ENCODE measurements at places on chromosomes 4 and X.

DNA sequence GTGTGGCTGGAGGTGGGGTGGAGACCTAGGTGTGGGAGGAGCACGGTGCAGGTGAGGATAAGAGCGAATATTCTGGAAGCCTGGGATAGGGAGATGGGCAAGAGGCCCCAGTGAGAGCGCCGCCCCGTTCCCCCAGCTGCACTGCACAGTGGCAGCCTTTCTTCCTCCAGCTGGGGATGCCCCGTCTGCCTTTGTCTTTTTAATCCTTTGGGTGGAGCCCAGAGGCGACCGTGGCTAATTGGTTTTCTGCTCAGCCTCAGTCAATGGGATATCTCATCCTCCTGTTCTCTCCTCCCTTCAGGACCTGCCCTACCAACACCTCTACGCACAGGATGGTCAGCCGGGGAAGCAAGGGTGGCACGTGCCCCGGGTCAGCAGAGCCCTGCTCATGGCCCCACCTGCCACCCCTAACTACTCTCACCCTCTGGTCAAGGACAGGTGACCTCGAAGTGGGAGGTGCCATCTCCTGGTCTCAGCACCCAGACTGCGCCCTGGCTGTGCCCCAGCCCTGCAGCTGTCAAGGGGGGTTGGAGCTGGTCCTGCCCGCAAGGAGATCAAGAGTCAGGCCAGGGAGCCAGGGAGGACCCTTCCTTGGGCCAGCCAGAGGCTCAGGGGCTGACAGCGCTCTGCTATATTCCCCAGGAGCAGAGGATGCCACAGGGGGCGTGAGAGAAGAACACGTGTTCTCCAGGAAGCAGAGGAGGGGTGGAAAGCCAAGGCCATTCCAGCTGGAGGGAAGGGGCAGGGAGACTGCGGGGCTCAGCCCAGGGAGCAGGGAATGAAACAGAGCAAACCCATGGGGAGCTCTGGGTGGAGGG lies 64.0 kb downstream of the ADRA2C start:
- DNase-seq, result no peak

GRCh38 chrX:39730662-39731329 lies 367.0 kb downstream of the BCOR start:
- DNase-seq, result peak; percentile 5

DNA sequence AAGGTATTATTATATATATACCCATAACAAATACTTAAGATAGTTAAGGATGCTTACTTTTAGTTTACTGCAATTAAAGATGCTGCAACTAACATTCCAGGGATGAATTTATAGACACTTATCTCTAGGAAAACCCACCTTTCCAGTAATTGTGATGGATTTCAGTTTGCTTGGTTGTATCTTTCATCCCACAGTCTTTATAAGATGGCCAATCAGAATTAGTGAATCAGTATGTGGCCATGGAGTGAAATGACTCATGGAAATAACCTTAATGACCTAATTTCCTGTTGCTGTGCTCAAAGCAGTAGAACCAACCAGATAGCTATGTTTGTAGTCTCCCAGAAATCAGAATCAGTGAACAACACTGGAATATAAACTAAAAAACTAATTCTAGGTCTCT lies 26.4 kb downstream of the MOSPD2 start:
- no peak for DNase-seq

DNA sequence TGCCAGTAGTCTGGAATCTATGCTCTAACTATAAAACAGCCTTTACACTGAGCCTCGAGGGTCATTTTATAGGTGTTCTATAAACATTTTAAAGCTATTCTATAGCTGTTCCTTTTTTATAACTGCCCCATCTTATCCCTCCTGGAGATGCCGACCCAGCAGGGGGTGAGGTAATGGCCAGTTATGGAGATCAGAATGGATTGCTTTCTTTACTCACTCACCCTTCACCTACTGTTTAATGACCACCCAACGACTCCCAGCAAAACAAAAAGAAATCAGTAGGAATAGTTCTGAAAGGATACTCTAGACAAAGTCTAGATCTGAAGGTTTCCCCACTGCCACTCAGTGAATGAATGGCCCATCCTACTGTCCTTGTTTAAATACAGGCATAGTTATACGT lies 1113.1 kb downstream of the FAT4 start:
- DNase-seq, result no peak

DNA sequence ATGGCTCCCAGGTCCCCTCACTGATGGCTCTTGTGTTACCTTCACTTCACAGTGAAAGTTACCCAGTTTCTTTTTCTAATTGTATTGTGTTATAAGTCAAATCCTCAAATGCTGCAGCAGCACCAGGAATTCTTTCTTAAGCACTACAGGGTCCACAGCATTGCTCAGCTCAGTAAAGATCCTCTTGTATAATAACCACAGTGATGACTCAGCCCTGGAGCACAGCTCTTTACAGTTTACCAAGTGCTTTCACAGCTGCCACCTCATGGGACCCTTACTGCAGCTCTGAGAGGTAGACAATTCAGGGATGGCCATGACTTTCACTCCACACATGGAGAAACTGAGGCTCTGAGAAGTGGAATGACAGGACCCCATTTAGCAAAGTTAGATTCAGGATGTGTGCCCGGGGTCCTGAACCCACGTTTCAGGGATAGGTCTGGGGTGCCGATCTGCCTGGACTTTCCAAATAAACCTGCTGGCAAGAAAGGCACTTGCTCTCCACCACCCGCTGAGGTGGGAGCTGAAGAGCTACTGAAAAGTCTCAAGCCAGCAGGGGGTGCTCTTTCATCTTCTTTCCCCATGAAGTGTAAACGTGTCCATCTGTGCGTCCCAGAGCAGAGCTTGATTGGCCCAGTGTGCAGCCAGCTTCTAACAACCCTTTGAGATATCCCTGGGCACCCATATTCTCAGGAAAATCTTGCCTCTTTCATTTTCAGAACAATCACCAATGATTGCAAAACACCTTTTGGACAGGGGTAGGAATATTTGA lies 35.7 kb upstream of the GABRQ start:
- DNase-seq, result no peak

DNA sequence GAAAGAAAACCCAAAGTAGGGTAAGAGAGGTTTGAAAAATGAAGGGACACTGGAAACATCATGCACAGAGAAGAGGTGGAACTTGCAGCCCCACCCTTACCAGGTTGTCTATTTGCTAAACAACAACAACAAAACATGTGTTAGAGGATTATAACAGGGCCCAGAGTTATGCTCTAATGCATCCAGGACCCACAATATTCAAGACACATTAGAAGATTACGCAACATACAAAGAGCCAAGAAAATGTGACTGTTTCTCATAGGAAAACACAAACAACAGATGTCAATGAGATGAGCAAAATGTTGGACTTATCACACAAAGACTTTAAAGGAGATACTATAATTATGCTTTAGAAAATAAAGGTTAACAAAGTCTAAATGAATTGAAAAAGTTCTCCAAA lies 128.5 kb downstream of the LRBA start:
- DNase-seq, result no peak

- no peak for DNase-seq
These were observed 1980.7 kb downstream of the PCDH7 start for GRCh38 chr4:32700838-32701237.

DNA sequence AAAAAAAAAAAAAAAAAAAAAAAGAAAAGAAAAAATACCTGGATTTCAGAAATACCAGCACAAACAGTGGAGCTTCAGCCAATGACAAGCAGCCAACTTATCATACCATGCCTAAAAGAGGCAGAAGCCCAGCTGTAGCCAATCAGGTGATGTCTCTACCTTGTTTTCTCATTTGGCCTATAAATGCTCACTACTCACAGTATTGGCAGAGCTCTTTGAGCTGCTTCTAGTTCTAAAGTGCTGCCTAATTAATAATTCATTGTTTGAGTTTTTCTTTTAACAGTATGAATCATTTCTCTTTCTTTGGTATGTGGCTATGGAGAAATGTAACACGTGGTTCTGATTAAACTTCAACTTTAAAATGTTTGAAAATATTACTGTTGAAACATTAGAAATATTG lies 188.8 kb upstream of the TECRL start:
- DNase-seq, result no peak

DNA sequence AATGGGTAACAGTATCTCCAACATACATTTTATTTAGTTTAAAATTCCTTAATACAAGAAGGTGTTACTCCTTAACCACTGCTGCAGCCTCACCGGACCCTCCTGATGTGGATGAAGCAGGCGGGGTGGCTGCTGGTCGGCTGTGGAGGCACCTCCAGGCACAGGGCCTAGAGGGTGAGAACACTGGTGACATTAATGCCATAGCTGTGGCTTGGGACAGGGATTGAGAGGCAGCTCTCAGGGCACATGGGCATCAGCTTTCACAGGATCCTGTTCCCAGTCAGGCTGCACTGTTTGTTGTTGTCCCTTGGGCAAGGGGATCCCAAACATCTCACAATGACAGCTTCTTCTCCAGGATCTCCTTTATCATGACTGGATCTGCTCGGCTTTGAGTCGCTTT lies 90.0 kb downstream of the GATB start:
- DNase-seq, result no peak

GRCh38 chrX:151631822-151632221 lies 63.4 kb upstream of the PRRG3 start:
- no peak for DNase-seq

DNA sequence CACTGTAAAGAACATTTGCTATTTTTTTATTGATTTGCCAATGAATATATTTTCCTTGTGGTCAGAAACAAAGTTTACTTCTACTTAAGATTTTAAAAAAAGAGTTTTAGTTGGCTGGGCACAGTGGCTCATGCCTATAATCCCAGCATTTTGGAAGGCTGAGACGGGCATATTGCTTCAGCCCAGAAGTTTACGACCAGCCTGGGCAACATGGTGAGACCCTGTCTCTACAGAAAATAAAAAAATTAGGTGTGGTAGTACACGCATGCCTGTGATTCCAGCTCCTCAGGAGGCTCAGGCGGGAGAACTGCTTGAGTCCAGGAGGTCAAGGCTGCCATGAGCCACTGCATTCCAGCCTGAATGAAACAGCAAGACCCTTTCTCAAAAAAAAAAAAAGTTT lies 36.8 kb downstream of the LRP2BP start:
- DNase-seq, result no peak

- no peak for DNase-seq
These were observed 42.2 kb downstream of the ACOX3 start for GRCh38 chr4:8398347-8398746.

DNA sequence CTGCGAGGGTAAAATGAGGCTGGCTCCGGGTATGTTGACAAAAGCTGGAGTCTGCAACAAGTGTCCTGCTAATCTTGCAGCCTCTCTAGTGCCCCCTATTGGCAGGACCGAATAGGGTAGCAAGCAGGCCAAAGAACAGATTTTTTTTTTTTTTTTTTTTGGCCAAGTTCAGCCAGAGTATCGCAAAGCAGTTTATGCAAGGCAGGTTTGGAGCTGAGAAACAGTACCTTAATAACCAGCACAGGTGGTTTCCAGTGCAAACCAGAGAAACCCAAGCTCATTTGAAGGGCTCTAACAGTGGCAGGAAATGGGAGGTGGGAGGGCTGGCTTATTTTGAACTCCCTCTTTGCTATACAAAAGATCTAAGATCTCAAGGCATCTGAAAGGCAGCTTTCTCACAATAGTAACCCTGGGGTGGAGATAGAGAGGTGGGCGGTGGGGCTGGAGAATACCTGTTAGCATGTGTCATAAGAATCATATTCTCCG lies 38.2 kb upstream of the OCIAD2 start:
- no peak for DNase-seq

GRCh38 chr4:68074397-68074796 lies 55.3 kb downstream of the TMPRSS11F start:
- no peak for DNase-seq

- no peak for DNase-seq
These were observed 357.9 kb downstream of the PPP3CA start for GRCh38 chr4:100989401-100989800.

GRCh38 chr4:189940178-189941004 lies at the start of gene FRG1:
FRG1 (plus strand) TSS chr4:189940872; CDS start chr4:189941010, 138 bp downstream.
- DNase-seq, result no peak

DNA sequence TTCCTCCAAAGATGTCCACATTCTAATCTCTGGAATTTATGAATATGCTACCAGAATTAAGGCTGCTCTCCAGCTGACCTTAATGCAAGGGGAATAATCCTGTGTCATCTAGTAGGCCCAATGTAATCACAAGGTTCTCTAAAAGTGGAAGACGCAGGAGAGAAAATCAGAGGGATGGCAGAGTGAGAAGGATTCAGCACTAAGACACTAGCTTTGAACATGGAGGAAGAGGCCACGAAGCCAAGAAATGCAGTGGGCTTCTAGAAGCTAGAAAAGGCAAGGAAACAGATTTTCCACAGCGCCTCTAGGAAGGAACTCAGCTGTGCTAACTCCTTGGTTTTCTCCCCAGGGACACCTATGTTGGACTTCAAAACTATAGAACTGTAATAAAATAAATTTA lies 240.7 kb upstream of the TRAM1L1 start:
- no peak for DNase-seq

GRCh38 chrX:150919401-150919800 lies 20.9 kb upstream of the CD99L2 start:
- DNase-seq, result no peak

- no peak for DNase-seq
These were observed 1.5 kb downstream of the NIPAL1 start for GRCh38 chr4:48018112-48018511.

DNA sequence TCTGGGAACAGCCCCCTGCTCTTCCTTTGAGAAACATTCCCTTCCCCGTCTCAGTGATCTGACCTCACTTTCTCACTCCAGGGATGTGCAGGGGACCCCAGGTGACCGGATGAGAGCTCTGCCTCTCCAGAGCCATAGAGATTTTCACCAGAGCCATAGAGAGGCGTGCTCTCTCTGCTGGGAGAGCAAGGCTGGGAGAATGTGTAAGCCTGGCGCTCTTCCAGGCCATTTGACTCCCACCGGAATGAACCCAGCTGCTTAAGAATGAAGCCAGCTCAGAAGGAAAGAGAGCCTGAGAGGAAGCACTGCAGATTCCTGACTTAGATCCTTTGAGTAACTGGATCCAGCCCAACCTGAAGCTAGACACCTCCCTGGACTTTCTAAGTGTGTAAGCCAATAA lies 106.4 kb downstream of the DHX15 start:
- DNase-seq, result peak; percentile 18

DNA sequence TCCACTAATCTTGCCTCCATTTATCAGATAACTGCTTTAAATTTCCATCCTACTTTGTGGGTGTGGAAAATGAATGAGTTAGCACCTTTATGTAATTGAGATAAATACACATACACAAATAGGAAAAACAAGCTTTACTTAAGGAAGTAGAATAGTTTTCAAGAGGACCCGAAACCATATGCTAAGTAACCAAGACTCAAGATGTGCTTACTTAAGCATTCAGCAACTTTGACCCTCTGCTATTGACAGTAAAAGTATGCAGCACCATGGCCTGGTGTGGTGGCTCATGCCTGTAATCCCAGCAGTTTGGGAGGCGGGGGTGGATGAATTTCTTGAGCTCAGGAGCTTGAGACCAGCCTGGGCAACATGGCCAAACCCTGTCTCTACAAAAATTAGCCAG lies 29.9 kb downstream of the RNF175 start:
- DNase-seq, result no peak
